GM12878 (cell line): ENCODE measurements at places on chromosomes 13 and 19. TPM values are rescaled to one million over a fixed set of nuclear protein-coding genes. Genes with fewer than 3 reads are reported as not detected.
A peak's percentile ranks its signal among the peaks of the same experiment; 100 is the strongest.

Gene LIM2
- not detected in 2 replicates for polyA plus RNA-seq

Gene TSSK6
- 0.47 and 0.60 TPM in 2 replicates for polyA plus RNA-seq

Gene PINLYP
- 7.0 and 12.4 TPM in 2 replicates for polyA plus RNA-seq

Gene TNFRSF19
- polyA plus RNA-seq, result 41.3 and 46.2 TPM in 2 replicates

Gene MATK
- 0.71 and 0.73 TPM in 2 replicates for polyA plus RNA-seq

Gene ZNF155
- polyA plus RNA-seq, result 2.8 and 4.0 TPM in 2 replicates

DNA sequence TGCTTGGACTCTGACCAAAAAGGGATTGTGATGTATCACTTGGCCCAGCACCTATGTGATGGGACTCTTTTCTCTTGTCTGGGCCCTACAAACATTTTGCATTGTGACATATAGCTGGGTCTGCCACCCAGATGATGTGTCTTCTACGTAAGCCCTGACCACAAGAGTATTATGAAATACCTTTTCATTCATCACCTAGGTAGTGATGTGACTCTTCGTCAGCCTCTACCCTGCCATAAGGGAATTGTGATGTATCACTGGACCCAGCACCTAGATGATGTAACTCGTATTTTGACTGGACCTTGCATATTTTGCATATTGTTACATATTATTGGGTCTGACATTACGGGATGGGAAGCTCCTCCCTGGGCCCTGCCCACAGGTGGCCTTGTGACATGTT lies 29.7 kb upstream of the ZNF681 start:
- H3K4me1 ChIP-seq, result no peaks in the 10 kb centered on the region
- H3K36me3 ChIP-seq, result no peaks in the 10 kb centered on the region
- DNase-seq, result no peak
- no peaks in the 10 kb centered on the region for H3K27me3 ChIP-seq

- H3K36me3 ChIP-seq, result no peaks in the 10 kb centered on the region
- H3K4me1 ChIP-seq, result no peaks in the 10 kb centered on the region
- H3K27me3 ChIP-seq, result no peaks in the 10 kb centered on the region
- H3K4me3 ChIP-seq, result no peak overlapping the region
- no peak for DNase-seq
- H3K27ac ChIP-seq, result no peak overlapping the region
These were observed 176.2 kb downstream of the RFC3 start for GRCh38 chr13:33994198-33994597.

- H3K4me3 ChIP-seq, result no peak overlapping the region
- no peaks in the 10 kb centered on the region for H3K4me1 ChIP-seq
- H3K27me3 ChIP-seq, result no peaks in the 10 kb centered on the region
- no peak overlapping the region for H3K27ac ChIP-seq
These were observed 726.2 kb upstream of the SGCG start for GRCh38 chr13:22454586-22454985.

DNA sequence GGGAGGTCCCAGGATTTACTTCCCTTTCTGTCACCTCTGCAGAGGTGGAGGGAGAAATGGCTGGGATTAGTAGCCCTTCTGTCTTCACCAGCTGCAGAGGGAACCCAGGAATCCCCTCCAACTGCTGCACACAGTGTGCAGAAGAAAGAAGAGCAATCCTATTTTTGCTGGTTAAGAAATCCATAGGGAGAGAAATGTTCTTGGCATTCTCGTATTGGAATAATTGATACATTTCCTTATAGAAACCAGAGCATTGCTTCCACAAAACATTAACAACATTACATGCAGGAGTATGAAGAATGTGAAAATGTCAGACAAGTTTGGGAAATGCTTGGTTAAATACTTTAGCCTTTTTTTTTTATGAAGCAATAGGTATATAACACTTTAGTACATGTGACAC lies 48.3 kb upstream of the KLF12 start:
- no peaks in the 10 kb centered on the region for H3K36me3 ChIP-seq
- no peak overlapping the region for H3K4me3 ChIP-seq

- no peak overlapping the region for H3K27ac ChIP-seq
- no peaks in the 10 kb centered on the region for H3K27me3 ChIP-seq
These were observed 26.1 kb upstream of the TFDP1 start for GRCh38 chr13:113558461-113558860.

DNA sequence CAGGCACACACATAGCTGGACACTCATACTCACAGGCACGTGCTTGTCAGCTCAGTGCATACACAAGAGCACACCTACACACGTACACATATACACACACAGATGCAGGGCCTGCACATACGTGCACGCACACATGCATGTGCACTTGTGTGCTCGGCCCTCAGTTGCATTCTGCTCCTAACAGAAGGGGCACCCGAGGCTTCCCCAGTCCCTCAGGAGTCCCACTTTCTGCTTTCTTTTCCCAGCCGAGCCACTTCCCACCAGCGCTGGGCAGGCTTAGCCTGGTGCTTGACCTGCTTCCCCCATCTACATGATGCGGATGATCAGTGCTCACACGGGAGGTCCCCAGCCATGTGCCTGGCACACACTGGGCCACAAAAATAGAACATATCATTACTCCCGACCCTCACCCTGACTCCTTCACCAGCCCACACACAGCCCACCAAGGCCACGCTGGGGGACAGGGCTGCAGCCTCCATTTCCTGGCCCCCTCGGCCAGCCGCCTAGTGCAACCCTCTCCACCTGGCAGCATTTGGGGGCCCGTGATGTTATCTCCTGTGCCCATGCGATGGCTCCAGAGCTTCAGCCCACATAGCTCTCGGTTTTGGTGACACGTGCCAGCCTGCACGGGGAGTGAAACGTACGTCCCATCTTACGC lies 125.2 kb upstream of the SPACA7 start:
- H3K4me3 ChIP-seq, result no peak overlapping the region
- DNase-seq, result no peak
- no peak overlapping the region for H3K27ac ChIP-seq
- H3K36me3 ChIP-seq, result no peaks in the 10 kb centered on the region
- H3K4me1 ChIP-seq, result no peaks in the 10 kb centered on the region
- H3K27me3 ChIP-seq, result no peaks in the 10 kb centered on the region

GRCh38 chr13:112983428-112984196 lies 14.6 kb downstream of the MCF2L start:
- no peak overlapping the region for H3K27ac ChIP-seq
- no peaks in the 10 kb centered on the region for H3K27me3 ChIP-seq
- no peaks in the 10 kb centered on the region for H3K36me3 ChIP-seq

- no peaks in the 10 kb centered on the region for H3K27me3 ChIP-seq
- DNase-seq, result no peak
- no peaks in the 10 kb centered on the region for H3K4me1 ChIP-seq
- no peak overlapping the region for H3K27ac ChIP-seq
These were observed 14.3 kb downstream of the ESD start for GRCh38 chr13:46782691-46783090.

- no peaks in the 10 kb centered on the region for H3K36me3 ChIP-seq
- no peak overlapping the region for H3K27ac ChIP-seq
- no peak for DNase-seq
- no peaks in the 10 kb centered on the region for H3K27me3 ChIP-seq
- H3K4me1 ChIP-seq, result no peaks in the 10 kb centered on the region
- no peak overlapping the region for H3K4me3 ChIP-seq
These were observed 23.7 kb downstream of the ATCAY start for GRCh38 chr19:3904233-3904632.

- H3K27ac ChIP-seq, result no peak overlapping the region
- no peak overlapping the region for H3K4me3 ChIP-seq
- H3K36me3 ChIP-seq, result no peaks in the 10 kb centered on the region
These were observed 9.8 kb downstream of the SIGLEC10 start for GRCh38 chr19:51407511-51408131.

- H3K4me1 ChIP-seq, result peaks cover 7% of the 10 kb centered on the region; the same call in 1 of the 2 replicates
- no peaks in the 10 kb centered on the region for H3K27me3 ChIP-seq
- DNase-seq, result no peak
- H3K27ac ChIP-seq, result peak overlapping the region; percentile 22
These were observed 4.9 kb downstream of the MBNL2 start for GRCh38 chr13:97226788-97227627.

DNA sequence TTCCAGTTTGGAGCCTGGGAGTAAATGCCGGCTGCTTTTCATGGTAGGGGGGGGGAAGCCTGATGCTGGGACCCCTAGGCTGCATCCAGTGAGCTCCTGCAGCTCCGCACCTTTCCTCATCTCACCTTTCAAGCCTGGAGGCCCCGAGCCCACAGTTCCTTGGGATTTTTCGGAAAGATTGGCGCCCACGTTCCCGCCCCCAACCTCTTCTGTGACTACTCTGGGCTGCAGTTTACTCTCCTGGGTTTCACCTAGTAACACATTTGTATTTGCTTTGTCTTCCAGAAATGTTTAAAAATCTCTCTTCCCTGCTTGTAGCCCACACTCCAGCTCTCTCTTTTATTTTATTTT lies 51.9 kb upstream of the SPATA13 start:
- no peak overlapping the region for H3K4me3 ChIP-seq
- H3K27me3 ChIP-seq, result peaks cover under 1% of the 10 kb centered on the region; the same call in 1 of the 2 replicates
- H3K36me3 ChIP-seq, result no peaks in the 10 kb centered on the region

GRCh38 chr19:8827277-8827676 lies 4.8 kb downstream of the ZNF558 start:
- no peaks in the 10 kb centered on the region for H3K36me3 ChIP-seq
- DNase-seq, result no peak
- no peak overlapping the region for H3K4me3 ChIP-seq
- no peak overlapping the region for H3K27ac ChIP-seq

- no peak overlapping the region for H3K27ac ChIP-seq
- peak; percentile 19 for DNase-seq
- H3K27me3 ChIP-seq, result no peaks in the 10 kb centered on the region; the same call in 1 of the 2 replicates
- H3K4me1 ChIP-seq, result peaks cover 14% of the 10 kb centered on the region
- H3K36me3 ChIP-seq, result no peaks in the 10 kb centered on the region
These were observed 136.3 kb upstream of the SERP2 start for GRCh38 chr13:44237276-44237767.

GRCh38 chr13:71803066-71803465 lies 63.9 kb downstream of the DACH1 start:
- H3K27ac ChIP-seq, result no peak overlapping the region
- no peak for DNase-seq
- H3K27me3 ChIP-seq, result no peaks in the 10 kb centered on the region
- H3K36me3 ChIP-seq, result no peaks in the 10 kb centered on the region

DNA sequence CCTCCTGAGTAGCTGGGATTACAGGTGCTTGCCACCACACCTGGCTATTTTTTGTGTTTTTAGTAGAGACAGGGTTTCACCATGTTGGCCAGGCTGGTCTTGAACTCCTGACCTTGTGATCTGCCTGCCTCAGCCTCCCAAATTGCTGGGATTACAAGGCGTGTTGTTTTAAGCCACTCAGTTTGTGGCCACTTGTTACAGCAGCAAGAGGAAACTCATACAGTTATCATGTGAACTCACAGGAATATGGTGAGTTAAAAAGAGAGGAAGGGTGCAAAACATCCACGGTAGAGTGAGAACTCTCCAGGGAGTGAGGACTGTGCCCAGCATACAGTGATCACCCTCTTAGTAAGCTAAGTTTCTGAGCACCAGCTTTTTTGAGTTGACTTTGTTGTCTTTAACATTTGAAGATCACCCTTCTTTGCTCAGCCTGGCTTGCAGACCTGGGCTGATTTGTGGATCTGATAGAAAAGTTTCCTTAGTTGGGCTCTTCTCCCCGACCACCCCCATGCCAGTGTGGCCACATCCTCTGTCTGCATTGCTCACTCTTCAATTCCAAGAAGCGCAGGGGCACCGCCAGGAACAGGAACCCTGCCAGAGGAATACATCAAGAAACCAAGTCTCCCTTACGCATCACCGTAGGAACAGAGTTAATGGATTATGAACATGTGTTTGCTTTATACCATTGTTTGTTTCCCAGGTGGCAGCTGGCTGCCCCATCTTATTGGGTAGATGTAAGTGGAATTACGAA lies 16.0 kb downstream of the ALOX5AP start:
- no peak overlapping the region for H3K27ac ChIP-seq
- no peak overlapping the region for H3K4me3 ChIP-seq
- DNase-seq, result no peak
- H3K4me1 ChIP-seq, result no peaks in the 10 kb centered on the region
- H3K27me3 ChIP-seq, result no peaks in the 10 kb centered on the region

DNA sequence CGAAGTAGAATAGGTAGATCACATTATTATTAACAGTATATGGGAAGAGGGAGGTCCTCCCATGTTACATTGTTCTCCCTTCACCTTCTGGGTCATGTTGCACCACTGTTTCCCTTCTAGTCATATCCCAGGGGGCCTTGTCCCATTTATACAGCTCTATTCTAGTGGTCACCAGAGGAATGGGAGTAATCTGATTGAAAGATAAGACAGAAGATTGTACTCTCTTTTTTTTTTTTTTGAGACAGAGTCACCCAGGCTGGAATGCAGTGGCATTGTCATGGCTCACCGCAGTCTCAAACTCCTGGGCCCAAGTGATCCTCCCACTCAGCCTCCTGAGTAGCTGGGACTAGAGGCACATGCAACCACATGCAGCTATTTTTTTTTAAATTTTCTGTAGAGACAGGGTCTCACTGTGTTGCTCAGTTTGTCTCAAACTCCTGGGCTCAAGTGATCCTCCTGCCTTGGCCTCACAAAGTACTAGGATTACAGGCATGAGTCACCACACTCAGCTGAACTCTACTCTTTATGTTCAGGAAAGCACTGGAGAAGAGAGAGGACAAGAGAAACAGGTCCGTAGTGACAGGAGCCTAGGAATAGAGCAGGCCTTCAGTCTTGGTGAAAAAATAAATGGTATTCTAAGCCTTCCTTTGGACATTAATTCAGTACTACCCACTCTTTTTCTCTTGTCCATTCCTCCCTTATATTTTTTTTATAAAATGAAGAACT lies 4.3 kb upstream of the ZNF529 start:
- no peak overlapping the region for H3K4me3 ChIP-seq
- peaks cover 3% of the 10 kb centered on the region for H3K36me3 ChIP-seq
- H3K27ac ChIP-seq, result no peak overlapping the region

DNA sequence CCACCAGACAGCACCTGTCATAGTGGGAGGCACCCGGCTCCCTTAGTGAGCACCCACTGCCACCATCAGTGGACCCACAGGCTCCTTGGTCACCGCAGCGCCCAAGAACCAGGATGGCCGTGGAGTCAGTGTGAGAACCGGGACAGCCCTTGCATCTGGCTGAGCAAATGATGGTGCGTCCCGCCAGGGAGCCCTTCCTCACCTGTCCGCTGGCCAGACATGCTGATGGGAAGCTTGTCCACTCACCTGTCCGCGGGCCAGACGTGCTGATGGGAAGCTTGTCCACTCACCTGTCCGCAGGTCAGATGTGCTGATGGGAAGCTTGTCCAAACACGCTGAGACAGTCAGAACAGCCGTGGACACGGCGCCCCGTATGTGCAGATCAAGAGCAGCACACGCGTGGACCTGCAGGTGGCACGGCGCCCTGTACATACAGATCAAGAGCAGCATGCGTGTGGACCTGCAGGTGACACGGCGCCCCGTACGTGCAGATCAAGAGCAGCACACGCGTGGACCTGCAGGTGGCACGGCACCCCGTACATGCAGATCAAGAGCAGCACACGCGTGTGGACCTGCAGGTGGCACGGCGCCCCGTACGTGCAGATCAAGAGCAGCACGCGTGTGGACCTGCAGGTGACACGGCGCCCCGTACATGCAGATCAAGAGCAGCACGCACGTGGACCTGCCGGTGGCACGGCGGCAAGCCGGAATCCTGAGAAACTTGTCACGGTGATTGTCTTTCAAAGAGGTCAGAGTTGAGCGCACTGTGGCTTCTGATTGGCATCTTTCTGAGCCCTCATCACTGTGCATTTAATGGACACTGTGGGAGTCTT lies 40.7 kb upstream of the DCUN1D2 start:
- DNase-seq, result no peak
- no peaks in the 10 kb centered on the region for H3K27me3 ChIP-seq
- H3K4me1 ChIP-seq, result no peaks in the 10 kb centered on the region
- H3K36me3 ChIP-seq, result peaks cover 3% of the 10 kb centered on the region; the same call in 1 of the 2 replicates
- H3K4me3 ChIP-seq, result no peak overlapping the region
- no peak overlapping the region for H3K27ac ChIP-seq

GRCh38 chr19:39147480-39147879 lies 21.9 kb downstream of the PAK4 start:
- no peaks in the 10 kb centered on the region for H3K27me3 ChIP-seq
- DNase-seq, result no peak
- no peak overlapping the region for H3K27ac ChIP-seq
- H3K36me3 ChIP-seq, result peaks cover 4% of the 10 kb centered on the region; the same call in 1 of the 2 replicates
